ENCODE measurements at places on chromosomes 16 and 17.

- DNase-seq = no peak
Measured at GRCh38 chr17:64572682-64573154, 65.9 kb downstream of the CEP95 start.

GRCh38 chr17:76927577-76927976 is 59.4 kb downstream of the MGAT5B start:
- DNase-seq = no peak

DNA sequence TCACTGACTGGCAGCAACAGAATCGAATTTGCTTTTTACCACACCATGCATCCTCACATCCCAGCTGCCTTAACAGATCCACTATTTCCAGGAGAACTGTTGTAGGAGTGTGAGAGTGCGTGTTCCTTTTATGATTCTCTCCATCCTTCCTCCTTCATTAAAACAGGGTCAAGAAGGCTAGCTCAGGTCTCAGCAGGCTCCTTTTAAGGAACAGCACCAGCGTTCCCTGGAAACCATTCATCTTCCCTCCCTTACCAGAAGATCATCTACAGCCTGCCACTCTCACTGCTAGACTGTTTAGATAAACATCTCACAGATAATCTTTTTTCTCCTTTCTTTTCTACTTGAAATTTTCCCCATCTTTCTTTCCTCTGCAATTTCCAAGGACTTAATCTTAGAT is 1531.9 kb upstream of the CDH8 start:
- DNase-seq = no peak

GRCh38 chr16:6309271-6309670 is 1023.4 kb upstream of the RBFOX1 start:
- no peak for DNase-seq

DNA sequence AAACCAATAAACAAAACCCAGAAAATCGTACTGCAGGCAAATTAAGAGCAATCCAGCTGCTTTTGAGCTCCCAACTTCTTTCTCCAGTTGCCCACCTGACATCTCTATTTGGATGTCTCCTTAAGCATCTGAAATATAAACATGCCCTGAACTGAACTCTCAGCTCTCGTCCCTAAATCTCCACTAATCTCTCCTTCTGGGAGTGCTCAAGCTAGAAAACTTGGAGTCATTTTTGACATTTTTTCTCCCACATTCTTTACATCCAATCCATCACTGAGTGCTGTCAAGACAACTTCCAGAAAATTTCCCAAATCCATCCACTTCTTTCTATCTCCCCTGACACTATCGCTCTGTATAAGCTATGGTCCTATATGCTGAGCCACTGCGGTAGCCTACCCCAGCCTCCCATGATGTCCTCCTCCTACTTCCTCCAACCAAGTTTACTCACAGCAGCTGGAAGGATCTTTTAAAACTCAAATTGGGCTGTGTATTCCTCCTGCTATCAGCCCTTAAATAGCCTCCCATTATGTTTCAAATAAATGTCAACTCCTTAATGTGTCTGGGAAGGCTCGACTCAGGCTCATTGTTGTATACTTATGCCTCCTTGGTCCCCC is 53.1 kb downstream of the HS3ST3B1 start:
- DNase-seq = no peak

DNA sequence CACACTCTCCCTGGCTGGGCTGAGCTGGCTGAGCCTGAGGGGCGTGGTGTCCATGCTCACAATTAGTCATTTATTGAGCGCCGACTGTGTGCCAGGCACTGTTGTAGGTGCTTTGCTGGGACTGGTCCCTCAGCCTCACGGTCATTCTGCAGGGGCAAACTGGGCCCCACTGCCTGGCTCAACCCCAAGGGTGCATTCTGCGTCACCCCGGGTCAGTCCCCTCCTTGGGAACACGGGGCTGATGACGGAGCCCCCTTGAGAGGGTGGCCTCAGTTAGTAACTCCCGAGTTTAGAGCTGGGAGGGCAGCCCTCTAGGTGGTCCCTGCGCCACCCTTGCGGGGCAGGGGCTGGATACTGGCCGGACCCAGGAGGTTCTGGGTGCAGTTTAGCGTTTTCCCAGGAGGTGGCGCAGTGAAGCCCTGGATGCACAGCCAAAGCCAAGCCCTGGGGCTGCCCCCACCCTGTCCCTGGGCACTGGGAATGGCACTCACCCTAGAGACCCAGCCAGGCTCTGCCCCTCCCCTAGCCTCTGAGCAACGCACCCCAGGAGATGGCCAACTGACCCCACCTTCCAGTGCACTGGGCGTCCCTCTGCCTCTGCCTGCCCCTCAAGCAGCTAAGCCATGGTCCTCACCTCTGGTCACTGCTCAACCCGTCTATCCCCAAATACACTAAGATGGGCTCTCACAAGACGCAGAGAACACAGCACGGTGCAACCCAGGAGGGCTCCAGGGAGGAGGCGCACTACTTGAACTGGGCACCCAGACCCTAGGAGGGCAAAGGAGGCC is 243.2 kb upstream of the GSE1 start:
- peak; percentile 29 for DNase-seq

- no peak for DNase-seq
Measured at GRCh38 chr17:64345689-64346376, 44.8 kb downstream of the PECAM1 start.

GRCh38 chr17:2394775-2395201 is 6.1 kb downstream of the MNT start:
- DNase-seq = no peak

- no peak for DNase-seq
Measured at GRCh38 chr17:42791948-42792347, 6.6 kb downstream of the COA3 start.

DNA sequence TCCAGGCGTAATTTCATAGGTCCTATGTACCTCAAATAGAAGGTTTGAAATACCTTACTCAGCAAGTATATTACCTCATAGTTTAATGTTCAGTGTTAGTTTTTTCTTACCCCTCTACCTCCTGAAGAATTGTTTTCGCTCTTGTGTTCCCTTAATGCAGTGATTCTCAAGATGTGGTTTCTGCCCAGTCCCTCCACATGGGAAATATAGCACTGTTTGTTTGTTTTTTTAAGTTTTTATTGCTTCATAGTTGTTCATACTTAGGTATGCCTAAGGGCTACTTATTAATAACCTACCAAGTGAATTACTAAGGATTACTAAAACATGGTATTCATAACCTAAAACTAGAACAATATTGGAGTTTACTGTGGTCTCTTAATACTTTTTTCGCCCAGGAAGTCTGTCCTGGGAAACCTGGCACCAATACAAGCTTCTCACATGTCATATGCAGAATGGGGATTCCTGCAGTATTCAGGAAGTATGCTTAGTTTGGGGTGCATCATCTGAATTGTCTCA is 5.0 kb downstream of the RSPRY1 start:
- no peak for DNase-seq

GRCh38 chr16:11627822-11628457 is 40.3 kb upstream of the SNN start:
- no peak for DNase-seq

DNA sequence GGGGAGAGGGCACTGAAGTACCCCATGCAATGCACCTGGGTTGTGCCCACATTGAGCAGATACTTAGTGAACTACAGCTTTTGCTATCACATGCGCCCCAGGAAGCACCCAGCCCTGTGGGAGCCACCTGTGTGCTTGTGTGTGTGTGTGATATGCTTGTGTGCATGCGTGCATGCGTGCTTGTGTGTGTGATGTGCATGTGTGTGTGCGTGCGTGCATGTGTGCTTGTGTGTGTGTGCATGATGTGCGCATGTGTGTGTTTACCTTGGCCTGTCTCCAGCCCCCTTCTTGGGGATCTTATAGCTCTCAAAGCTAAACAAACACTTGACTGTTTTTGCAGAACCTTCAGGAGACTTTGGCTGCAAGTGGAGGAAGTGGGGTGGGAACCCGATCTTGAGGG is 841 bp downstream of the C16orf89 start:
- peak; percentile 70 for DNase-seq

All from NCI-H345 (cell line).